Fibroblast of pulmonary artery (primary cell): ENCODE measurements at places on chromosomes 2 and 18.

GRCh38 chr2:133972297-133972696, 281.6 kb upstream of the MGAT5 start:
- no peak for DNase-seq

DNA sequence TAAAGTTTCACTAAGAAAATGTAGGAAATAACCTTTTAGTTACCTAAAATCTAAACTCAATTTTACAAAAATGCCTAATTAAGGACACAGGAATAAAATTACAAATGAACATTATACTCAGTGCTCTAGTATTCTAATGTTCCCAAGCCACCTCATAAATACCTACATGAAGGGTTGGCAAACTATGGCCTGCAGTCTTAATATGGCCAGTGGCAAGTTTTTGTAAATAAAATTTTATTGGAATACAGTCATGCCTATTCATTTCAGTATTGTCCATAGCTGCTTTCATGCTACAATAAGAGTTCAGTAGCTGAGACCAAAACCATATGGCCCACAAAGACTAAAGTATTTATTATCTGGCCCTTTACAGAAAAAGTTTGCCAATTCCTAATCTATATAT, 53.8 kb downstream of the SS18 start:
- no peak for DNase-seq

- DNase-seq: no peak
Observed at GRCh38 chr2:11629851-11630250, 40.1 kb downstream of the NTSR2 start.

- DNase-seq: peak; percentile 48
Observed at GRCh38 chr2:188089901-188090300, 201.8 kb upstream of the GULP1 start.

- DNase-seq: no peak
Observed at GRCh38 chr2:7428454-7429204, 511.4 kb downstream of the RNF144A start.

DNA sequence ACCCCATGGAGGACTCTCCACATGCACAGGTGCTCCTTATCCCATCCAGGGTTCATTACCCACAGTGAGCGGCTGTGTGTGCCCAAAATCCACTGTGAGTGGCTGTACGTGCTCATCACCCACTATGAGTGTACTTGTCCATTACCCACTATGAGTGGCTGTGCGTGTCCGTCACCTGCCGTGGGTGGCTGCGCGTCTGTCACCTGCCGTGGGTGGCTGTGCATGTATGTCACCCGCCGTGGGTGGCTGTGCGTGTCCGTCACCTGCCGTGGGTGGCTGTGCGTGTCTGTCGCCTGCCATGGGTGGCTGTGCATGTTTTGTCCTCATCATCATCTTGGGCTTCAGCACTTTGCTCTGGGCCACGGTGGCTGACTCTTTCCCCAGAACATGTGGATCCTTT, 78.6 kb upstream of the FN1 start:
- DNase-seq: no peak

DNA sequence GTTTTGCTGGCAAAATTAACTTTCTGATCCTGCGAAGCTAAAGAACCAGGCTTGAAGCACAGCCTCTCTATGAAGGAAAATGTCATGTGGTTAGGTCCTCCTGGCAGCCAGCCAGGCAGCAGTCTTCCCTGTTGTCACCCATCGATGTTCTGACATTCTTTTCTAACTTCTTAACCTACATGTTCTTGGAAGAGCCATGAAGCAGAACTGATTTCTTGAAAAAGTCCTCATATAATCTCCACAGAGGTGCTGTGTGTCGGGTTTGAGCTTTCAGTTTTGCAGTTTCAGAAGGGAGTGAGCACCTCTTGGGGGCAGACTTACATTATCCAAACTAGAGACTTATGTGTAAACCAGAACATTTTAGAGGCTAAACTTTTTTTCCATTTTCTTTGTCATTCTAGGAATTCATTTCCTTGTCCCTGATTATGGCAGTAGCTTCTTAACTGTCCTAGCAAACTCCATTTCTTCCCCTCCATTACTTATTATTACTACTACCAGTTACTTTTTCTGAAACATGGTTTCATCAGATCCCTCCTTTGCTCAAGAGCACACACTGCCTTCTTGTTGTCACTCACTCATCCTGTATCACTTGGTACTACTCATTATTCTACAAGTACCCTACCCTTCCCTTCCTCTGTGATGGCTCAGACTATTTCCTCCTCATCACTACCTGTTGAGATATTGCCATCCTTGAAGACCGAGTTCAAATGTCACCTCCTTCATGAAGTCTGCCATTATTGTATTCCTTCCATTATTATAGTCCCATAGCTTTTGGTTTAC, 31.1 kb downstream of the DOK1 start:
- no peak for DNase-seq

DNA sequence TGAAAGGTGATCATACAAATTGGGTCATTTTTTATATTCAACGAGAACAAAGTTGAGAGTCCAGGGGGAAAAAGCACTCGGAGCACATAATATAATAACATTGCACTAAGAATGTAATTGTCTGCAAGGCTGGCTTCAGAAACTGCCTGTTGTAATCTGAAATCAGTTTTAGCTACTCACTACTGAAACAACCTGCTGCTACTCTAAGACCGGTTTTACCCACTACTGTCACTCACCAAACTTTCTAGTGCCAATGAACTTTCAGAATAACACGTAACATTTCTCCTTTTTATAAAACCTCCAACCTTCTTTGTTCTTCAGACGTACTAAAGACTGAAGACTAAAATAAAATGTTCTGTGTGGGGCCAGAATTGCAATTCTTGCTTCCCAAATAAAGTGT, 11.5 kb upstream of the CYB5A start:
- DNase-seq: no peak

GRCh38 chr2:238286095-238286494, 2.3 kb downstream of the PER2 start:
- no peak for DNase-seq

- peak; percentile 97 for DNase-seq
Observed at GRCh38 chr2:137969418-137969765, 5.1 kb downstream of the HNMT start.

DNA sequence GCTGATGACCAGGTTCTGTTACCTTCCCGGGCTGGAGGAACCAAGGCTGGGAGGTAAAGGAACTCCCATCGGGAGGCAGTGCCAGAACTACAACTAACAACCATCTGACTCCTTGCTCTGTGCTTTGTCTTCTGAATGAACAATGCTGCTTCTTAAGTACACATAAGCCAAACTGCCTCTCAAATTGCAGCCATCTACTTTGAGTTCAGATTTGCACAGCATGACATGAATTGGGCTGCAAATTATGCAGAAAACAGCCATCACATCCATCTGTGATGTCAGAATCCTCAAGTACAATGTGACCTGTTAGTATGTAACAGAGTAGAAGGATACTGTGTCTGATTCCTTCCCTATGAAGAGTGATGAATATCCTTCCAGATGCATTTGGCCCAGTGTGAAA, 290.6 kb downstream of the ZNF521 start:
- no peak for DNase-seq

- peak; percentile 27 for DNase-seq
Observed at GRCh38 chr2:189015359-189015758, 41.2 kb downstream of the COL3A1 start.

DNA sequence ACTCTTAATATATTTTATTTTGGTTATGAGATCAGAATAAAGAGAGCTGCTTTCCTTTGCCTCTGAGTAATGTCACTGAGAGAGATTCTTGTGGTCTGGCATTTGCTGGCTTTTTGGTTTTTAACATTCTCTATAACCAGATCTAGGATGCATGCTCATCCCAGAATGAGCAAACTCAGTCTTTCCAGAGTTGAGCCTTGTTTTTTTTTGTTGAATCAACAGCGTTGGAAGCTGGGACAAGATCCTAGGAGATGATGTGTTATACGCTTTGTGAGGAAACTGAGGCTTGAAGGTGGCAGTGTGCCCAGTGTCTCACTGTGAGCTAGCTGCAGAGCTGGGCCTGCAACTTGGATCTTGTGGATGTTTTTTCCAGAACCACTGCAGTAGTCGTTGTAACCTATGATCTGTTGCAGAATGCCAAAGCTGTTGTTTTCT, 19.5 kb downstream of the MYO1B start:
- peak; percentile 62 for DNase-seq

DNA sequence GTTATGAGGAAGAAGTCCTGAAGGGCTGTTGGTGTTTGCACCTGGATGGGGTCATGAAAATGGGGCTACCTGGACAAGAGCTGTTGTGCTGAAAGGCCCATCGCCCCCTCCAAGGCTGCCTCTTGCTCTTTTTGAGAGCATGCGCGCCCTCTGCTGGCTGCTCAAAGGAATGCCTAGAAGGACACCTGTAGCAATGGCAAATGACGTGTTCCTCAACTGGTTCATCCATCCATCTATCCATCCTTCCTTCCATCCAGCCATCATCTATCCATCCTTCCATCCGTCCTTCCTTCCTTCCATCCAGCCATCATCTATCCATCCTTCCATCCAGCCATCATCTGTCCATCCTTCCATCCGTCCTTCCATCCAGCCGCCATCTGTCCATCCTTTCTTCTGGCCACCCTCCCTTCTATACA, 17.2 kb upstream of the RPL31 start:
- DNase-seq: peak; percentile 80

DNA sequence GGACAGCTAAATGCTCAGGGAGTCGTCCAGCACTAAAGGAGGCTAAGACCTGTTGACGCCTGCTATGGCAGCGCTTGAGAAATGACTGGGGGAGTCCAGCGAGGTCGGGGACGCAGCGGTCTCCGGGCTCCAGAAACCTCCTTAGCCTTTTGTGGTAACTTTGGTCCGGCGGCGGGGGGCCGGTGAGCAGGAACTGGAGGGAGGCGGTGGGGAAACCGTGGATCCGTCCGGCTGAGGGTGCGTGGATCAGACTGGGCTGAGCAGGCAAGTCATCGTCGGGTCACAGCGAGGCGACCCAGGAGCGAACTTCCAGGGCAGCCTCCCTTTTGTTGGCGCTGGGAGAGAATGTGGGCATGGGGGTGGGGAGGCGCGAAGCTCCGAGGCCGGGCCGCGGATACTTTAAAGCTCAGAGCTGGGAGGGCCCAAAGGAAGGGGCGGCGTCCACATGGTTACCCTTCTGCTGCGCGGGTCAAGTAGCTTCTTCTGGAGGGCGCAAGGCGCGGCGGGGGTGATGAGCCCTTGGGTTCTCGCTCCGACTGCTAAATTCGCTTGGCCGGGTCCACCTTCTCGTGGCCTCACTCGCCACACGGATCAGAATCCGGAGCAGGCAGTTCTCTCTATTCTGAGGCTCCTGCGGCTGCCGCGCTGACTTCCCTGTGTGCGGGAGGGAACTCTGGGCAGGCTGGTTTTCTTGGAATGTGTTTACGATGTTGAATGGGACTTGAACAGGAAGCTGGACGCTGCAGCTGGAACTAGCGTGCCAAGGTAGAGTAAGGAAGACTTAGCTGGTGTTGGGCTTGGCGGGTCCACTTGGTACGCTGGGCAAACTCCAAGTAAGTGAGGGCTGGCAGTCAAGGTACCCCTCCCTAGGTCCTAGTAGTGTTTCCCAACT, 920 bp downstream of the GULP1 start:
- DNase-seq: peak; percentile 88

GRCh38 chr2:151106805-151107506, 154.7 kb downstream of the RBM43 start:
- no peak for DNase-seq

DNA sequence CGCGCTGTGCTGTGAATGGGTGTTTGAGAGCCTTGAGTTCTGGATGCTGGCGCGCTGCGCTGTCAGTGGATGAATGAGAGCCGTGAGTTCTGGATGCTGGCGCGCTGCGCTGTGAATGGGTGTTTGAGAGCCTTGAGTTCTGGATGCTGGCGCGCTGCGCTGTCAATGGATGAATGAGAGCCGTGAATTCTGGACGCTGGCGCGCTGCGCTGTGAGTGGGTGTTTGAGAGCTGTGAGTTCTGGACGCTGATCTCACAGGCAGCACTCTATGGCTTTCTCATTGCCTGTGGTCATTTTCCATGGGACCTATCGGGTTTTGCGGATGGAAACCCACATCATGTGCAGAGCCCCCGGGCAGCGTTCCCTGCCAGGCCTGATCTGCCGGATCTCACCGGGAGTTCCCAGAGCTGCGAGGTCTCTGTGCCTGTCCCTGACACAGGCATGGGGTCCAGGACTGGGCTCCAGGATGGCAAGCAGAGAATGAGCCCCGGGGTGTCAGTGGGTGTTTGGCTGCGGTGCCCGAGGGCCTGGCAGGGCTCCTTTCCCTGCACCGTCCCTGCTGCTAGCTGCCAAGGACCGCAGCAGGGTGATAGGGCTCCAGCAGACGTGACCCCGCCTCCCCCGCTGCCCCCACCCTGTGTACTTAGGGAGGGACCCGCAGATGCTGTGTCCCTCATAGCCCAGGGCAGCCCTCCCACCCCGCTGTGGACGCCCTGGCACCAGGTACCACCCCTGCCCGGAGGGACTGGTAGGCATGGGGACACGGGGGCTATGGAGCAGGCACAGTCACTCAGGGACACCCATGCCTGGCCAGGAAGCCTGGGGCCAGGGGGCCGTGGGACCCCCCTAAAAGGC, 9.7 kb downstream of the PDCD1 start:
- DNase-seq: no peak

GRCh38 chr2:131646669-131647297, 119.1 kb downstream of the CCDC74A start:
- peak; percentile 10 for DNase-seq

- no peak for DNase-seq
Observed at GRCh38 chr2:74293191-74293991, 49.8 kb downstream of the SLC4A5 start.

DNA sequence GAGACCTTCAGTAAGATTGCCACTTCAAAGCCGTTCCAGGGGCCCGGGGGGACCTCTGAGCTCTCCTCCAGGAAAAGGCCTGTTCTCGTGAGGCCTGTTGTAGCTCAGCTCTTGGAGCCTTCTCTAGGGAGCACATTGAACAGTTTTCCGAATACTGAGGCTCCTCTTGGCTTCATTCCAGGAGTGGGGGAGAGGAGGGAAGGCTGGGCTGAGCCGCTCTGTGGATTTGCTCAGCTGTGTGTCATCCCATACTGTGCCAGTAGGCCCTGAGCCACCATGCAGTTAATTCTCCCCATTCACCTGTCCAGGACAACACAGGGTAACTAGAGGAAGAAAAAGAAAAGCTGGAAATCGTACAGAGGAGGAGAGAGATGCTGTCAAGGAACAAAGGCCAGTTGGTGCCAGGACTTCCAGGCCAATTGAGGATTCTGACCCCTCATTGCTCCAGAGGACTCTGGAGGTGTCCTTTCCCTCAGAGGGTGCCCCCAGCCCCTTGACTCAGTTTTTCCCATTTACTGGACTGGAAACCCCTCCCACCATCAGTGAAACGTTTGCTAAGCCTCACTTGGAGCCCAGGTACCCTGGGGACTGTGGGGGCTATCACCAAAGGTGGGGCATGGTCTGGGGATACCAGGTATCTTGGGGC, 41.4 kb downstream of the HS1BP3 start:
- peak; percentile 90 for DNase-seq

GRCh38 chr2:63678085-63678484, 89.3 kb downstream of the MDH1 start:
- DNase-seq: no peak
